Stimulated activated CD8-positive, alpha-beta memory T cell treated with anti-CD3 and anti-CD28 coated beads, Interleukin-12 subunit alpha, Interleukin-12 subunit beta, amount 100 ng/mL, for 1 hour (primary cell): ENCODE measurements at places on chromosomes 7 and 10.

DNA sequence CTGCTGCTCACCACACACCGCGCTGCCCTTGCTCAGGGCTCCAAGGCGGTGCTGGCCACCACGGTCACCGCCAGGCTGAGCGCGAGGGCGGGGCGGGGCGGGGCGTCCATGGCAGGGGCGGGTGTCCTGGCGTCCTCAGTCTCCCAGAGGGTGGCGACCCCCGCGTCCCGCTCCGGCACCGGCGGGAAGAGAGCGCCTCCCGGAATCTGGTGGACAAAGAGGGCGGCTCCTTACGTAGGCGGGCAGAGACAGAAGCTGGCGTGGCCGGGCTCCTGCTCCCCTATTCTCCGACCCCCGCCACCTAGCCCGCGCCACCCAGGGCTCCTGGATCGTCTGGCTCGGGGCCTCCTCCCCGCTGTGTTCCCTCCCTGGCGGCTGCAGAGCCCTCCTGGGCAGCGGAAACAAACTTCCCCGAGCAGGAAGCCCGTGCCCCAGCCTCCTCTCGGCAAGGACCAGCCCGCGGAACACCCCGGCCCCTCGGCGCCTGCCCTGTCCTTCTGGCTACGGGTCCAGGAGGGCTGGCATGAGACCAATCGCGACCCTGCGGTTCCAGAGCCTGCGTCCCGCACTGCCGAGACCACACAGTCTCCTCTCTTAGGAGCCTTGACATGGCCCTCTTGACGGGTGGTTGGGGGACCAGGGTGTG, 133.8 kb upstream of the ZNF92 start:
- no peak for DNase-seq

- DNase-seq: no peak
Measured at GRCh38 chr7:210401-210925, 18.1 kb downstream of the FAM20C start.

DNA sequence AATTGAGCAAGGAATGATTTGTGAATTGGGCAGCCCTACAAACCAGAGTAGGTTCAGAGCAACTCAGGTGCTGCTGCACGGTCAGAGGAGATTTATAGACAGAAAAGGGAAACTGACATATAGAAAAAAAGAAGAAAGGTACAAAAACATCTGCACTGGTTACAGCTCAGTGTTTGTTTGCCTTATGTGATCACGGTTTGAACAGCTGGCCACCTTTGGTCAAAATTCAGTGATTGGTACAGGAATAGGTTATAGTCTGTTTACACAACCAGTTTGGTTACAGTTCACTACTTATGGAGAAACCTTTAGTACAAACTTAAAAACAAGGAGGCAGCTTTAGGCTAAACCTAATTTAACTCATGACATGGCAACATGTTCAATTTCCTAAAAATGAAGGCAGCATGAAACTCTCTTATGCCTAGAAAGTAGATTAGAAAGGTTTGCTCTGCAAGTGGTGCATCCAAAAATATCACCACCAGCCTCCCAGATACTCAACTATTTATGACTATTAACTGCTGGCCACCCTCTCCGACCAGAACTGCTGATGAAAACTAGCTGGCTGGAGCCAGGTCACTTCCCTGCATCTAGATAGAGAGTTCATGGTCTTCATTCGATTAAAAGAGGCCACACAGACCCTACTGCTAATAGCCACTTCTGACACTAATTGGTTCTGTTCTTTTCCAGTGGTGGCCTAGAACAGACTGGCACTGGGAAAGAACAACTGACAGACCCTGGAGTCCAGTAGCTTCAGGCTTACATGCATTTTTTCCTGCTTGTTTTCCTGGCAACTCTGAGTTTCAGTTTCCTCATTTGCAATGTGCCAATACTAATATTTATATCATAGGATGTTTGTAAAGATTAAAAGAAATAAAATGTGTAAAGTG, 548.0 kb downstream of the CCSER2 start:
- DNase-seq: no peak

GRCh38 chr10:87659571-87660483, at the start of gene PAPSS2:
PAPSS2 (plus strand) TSS chr10:87659878; CDS start chr10:87659982, 104 bp downstream.
- DNase-seq: no peak

DNA sequence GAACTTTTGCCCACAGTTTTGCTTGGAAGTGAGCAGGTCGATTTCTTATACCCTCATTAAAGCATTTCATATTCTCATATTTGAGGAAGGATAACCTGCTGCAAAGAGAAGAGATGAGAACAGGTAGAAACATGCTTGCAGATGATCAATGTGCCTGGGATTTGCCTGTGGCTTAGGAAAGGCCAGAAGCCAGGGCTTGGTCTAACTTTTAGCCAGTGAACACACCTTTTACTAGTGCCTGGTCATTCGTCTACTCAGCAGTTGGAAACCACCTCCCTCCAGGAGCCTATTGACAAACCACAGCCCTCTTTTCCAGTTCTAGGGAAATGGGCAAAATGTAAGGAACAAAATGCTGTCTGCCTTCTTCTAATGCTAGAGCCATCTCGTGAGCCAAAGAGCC, 518.3 kb downstream of the ADRA2A start:
- DNase-seq: no peak

DNA sequence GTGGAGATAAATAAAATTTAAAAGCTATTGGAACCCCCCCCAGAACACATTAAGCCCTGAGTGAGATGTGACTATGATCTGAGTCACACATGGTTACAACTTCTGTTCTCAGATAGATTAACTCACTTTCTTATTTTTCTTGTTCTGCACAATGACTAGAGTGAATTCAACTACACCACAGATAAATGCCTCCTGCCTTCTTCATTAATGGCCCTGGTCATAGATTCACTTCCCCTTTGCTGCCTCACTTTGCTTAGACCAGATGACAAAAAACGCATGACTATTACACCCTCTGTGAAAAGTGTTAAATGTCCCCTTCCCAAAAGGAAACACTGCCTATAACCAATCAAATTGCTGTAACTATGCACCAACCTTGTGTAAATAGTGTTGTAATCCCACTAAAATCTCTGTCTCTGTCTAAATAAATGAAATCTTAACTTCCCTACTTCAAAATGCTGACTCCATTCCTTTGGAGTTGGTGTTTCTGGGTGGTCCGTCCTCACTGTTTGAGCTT, 49.4 kb downstream of the AKR1D1 start:
- DNase-seq: no peak
